ENCODE measurements at places on chromosomes 3 and 15.

DNA sequence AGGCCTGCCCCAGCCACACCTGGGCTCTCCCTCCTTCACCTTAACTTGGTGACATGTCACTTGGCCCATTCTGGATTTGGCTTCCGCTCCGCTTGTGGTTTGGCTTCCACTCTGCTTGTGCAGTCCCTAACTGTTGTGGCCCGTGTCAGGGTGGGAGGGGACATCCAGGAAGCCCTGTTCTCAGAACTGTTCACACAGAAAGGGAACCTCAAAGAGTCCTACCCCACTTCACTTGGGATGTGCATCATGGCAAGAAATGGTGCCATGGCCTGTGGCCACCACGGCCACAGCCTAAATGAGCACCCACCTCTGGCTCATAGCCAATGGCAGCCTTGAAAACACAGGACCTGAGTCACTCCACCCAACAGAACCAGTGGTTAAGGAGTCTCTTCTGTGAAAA is 63.4 kb downstream of the CYP19A1 start:
- DNase-seq = no peak

DNA sequence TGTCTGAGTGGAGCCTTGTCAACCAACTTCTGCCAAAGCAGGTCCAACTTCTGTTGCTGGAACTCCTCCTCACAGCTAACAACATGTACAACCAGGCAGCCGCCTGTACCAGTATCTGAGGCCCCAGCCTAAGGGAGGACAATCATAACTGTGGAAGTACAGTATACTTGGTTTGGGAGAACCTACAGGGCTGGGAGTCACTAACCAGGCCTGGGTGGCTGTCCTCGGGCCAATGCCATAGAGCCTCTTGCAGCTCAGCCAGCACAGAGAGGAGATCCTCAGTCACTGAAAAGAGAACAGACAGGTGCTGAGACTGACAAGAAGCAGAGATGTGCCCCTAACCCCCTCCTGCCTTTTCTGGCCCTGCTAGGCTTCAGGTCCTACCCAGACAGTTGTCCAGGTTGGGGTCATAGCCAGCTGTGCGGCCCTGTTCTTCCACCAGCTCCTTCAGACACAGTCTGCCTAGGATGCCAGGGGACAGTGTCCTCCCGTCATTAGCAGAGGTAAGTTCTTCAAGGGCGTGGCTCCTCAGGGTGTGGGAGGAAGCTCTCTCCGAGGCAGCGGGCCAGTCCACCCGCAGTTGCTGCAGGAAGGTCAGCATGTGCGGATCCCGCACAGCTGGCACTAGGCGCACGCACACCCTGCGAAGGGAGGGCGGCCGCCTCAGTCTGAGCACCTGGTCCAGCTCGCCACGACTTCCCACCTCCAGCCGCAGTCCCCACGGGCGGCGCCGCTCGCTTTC is 980 bp downstream of the DALRD3 start:
- DNase-seq = no peak

DNA sequence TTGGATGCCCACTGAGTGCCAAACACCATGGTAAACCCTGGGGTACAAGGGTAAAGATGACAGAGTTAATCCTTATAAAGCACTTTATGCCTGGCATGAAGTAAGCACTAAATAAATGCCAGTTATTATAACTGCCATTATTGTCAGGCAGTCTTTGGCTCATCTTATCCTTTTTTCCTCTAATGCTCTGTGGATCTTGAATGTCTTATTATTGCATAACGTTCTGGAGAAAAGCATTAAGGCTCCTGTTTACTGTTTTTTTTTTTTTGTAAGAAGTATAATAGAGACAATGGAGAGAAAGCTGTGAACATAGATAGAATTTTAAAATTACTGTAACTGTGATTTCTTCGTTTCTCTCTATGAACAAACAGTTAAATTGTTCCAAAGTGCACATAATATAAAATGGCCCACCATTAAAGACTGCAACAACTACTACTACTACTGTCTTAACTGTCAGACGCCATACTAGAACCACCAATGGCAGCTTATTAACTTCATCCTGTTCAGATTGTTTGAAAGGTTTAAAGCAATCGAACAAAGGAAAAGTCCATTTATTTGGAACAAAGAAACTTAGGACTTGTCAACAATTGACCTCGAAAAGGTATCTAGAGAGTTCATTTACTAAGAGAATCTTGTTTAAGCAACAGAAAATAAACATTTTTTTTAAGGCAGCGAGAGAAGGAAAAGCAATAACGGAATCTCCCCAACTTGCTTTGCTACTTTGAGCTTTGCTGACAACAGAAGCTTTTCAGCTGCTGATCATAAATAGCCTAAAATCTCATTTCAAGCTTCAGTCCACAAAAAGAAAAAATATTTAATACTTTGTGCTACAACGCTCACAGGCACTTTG is 520.7 kb downstream of the ROBO1 start:
- DNase-seq = no peak

DNA sequence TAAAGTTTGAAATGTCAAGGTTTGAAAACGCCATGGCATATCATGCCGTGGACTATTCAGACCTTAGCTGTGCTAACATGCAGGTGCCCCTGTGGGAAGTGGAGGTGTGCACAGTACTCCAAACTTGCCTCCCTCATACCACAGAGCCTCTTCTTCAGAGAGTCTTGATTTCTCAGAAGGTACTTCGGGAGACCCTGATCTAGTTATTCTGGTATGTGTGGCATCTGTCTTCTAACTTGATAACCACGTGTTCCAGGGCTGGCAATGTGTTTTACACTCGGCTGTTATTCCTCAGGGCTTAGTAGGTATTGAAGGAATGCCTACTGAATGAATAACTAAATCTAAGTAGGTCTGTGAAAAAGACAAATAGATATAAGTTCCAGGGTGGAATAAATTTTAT is 309.9 kb downstream of the CLSTN2 start:
- DNase-seq = no peak

- no peak for DNase-seq
Observed at GRCh38 chr15:79881668-79882067, 15.1 kb downstream of the MTHFS start.

- DNase-seq = no peak
Observed at GRCh38 chr3:160649596-160649995, 27.4 kb upstream of the ARL14 start.

DNA sequence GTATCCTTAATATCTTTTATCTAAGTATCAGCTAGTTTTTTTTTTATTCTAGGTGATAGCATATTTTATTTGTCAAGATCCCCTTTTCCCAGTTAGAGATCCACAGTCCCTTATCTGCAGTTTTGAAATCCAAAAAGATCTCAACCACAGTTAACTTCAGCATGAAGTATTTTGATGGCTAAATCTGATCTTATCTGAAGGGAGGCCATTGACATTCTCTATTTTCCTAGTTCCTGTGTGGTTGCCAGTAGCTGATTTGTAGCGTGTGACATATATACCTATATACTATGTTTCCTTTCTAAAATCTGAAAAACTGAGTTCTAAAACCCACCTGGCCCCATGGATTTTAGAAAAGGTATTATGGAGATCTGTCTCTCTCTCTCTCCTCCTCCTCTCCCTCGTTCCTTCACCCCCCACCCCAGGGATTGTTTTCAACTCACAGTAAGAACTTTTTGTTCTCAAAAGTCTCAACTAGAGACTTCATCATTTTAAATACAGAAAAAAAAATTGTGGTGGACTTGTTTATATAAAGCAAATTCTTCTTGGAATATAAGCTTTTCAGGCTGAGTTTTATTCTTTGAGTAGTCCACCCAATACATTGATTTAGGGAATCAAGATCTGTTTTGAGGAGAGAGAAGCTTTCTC is 12.3 kb downstream of the TCF12 start:
- no peak for DNase-seq

GRCh38 chr3:71680603-71681002 is 44.6 kb downstream of the EIF4E3 start:
- DNase-seq = no peak

DNA sequence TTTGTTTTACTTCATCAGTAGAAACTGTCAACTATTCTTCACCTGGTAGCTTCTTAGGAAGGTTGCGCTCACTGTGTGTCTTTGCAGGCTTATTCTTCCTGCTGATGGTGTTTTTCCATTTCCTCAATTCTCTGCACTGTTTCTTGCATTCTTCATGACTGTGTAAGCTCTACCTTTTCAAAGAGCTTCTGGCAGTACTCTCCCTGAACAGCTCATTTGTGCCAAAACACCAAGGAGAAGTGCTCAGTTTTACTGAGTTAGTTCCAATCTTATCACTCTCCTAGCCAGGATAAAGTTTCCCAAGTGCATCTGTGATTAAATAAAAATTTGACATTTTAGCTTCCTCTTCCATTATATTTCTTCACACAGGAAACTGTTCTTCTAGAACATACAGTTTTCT is 339.8 kb downstream of the EPHA3 start:
- no peak for DNase-seq

- DNase-seq = no peak
Observed at GRCh38 chr3:129123314-129124060, 1.9 kb upstream of the RAB43 start.

GRCh38 chr3:122966045-122966444 is 61.5 kb downstream of the SEMA5B start:
- no peak for DNase-seq

DNA sequence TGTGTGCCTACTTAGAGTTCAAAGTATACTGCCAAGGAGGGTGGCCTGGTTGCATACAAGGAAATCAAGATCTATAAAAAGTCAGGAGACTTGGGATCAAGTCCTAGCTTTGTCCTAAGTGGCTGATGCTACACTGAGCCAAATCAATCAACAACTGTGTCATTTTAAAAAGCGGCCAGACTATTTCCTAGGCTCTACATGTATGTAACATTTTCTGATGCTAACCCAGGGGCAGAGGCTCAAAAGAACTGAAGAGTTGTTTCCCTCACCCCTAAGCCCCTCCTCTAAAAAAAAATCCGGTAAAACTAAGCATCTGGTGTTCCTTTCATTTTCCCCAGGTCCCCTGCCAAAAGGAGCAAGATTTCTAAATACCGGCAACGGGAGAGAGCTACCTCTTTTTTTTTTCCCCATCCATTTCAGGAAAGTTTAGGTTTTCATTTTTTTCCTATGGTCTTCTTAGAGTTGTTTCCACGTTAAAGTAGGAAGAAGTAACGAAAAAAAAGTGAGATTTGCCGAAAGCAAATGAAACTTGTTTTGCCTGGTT is 18.8 kb upstream of the CHD2 start:
- no peak for DNase-seq

GRCh38 chr3:195056506-195056905 is 214.5 kb downstream of the XXYLT1 start:
- DNase-seq = no peak
